ENCODE measurements at places on chromosomes 11 and 22.

GRCh38 chr22:39181778-39182177, 29.3 kb upstream of the CBX7 start:
- no peak for DNase-seq

DNA sequence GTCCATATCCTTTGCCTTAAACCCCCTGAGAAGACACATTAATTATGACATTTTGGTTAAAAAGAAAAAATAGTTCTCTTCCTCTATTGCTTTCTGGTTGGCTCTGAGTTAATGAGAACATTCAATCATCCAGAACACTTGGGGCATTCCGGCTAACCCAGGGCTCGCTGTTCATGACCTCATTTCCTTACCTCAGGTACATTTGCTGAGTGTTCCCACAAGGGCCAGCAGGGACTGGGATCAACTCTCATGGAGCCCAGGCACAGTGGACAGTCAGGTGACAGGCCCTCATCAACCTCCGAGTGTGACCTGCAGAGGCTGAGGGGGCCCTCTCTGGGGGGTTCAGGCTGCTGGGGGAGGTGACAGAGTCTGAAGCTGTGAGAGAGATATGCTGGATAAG, 98.9 kb downstream of the MYO18B start:
- DNase-seq, result no peak

- DNase-seq, result no peak
Measured at GRCh38 chr22:30574095-30574981, at the start of gene GAL3ST1. Gene GAL3ST1, minus strand, starts transcription at chr22:30574665. Its CDS starts 17,273 bp downstream, at chr22:30557392.

- DNase-seq, result no peak
Measured at GRCh38 chr11:46677991-46678740, 22.3 kb downstream of the ARHGAP1 start.

- DNase-seq, result no peak
Measured at GRCh38 chr11:2314525-2315394, 12.9 kb downstream of the TSPAN32 start.

All from esophagus squamous epithelium (tissue), 5 donors.